NCI-H774 (cell line): ENCODE measurements at places on chromosomes 7 and 10.
A peak's percentile ranks its signal among the peaks of the same experiment; 100 is the strongest.

- DNase-seq = no peak
Observed at GRCh38 chr7:23467291-23467805, 2.9 kb downstream of the IGF2BP3 start.

- no peak for DNase-seq
Observed at GRCh38 chr7:66213637-66214036, 8.5 kb downstream of the TPST1 start.

GRCh38 chr10:74293686-74294371, 142.8 kb downstream of the ADK start:
- DNase-seq = peak; percentile 24

DNA sequence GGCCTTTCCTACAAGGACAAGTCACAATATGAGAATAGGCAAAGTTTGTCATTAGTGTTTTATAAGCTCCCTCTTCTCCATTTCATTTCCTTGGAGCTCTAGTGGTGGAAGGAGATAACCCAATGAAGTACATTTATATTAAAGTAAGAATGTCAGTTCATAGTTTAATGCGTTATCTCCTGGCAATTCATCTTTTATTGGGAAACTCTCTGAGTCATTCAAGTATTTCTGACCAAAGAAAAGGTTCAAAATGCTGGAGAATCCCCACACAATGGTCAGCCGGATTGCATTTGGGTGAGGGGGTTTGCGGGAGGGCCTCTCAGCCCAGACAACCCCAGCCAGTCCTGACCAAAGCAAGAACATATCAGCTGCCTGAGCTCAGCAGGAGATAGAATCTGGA, 321.5 kb upstream of the NRP1 start:
- no peak for DNase-seq

- DNase-seq = no peak
Observed at GRCh38 chr10:88028654-88029053, 165.2 kb downstream of the PTEN start.

DNA sequence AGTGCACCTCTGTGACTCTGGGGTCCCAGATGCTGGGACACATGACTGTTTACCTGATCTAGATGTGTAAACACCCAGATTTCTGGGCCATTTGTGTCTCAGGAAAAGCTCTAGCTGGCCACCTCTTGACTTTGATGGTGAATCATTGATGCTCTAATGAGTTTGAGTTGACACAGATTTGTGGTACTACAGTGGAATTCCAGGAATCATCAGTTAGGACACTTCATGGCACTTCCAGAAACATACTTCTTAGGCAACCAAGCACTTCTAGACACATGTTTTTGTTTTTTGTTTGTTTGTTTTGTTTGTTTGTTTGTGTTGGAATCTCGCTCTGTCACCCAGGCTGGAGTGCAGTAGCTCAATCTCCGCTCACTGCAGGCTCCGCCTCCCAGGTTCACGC, 302.2 kb upstream of the ZMIZ1 start:
- no peak for DNase-seq

DNA sequence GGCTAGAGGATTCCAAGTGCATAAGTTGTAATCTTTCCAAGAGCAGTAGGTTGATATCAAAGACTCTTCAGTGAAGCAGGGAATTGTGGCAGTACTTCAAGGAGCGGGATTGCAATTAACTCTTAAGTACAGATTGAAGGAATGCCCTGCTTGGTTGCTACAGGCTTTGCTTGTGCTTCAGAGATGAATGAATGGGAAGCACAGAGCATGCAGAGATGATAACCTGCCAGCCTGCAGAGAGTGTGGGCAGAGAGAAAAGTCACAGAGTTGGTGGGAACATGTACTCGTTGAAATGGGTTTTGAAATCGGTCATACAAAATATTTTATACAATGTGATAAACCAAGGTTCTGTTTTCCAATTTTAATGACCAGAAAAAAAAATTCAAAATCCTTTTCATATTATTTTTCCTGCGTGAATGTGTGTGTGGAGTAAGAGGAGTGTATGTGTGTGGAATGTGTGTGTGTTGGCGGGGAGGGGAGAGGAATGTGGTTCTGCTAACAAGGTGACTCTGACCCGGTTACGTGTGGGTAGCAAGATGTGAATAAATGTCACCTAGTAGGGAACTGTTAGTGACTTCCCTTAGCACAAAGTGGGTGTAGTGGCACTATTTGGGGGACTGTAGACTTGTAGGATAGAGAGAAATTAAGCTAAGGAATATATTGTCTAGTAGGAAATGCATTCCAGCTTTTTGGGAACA, 697.8 kb downstream of the GATA3 start:
- no peak for DNase-seq

DNA sequence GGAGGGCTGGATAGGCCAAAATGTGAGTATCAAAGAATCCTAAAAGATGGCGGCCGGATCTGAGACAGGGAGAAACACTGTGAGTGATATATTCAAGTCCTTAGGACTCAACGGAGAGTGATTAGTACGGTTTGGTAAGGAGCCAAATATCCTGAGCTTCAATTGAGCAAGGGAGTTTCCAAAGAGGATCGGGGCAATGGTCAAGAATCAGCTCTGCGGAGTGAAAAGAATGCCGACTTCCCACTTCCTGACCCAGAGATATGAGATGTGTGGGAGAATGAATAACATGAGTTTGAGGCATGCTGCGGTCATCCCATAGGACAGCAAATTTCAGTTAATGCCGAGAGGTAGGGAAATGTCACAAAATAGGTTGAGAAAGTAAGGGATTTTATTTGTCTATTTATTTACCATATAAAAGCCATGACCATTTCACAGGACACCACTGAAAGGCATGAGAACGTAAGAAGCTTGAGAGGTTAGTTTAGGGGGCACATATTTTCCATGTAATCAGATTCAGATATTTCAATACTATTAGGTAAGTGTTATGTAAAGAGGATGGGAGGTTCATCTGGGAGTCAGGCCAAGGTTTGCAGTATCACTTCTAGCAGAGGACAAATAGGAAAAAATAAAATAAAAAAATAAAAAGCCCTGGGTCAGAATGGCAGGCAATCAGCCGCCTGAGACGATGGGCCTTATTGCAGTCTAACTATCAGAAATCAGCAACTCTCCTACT, 165.6 kb downstream of the HGF start:
- no peak for DNase-seq

GRCh38 chr7:68187532-68187931, 1190.9 kb downstream of the TYW1 start:
- no peak for DNase-seq

DNA sequence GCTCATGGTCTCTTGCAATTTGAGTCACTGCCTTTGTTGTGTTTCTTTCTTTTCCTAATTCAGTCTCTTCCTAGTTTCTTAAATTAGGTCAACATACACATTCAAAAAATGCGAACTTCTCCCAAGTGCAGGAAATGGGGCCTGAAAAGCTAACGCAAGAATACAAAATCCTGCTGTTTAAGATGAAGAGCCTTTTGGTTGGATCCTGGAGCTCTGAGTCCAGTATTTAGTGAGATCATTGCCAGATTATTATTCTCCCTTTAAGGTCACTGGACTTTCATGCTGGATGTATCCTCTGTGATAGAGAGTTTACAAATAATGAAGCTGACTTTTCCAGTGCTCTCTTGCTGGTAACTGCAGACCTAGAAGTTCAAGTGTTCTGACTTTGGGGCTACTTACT, 401.9 kb upstream of the MKI67 start:
- DNase-seq = no peak

DNA sequence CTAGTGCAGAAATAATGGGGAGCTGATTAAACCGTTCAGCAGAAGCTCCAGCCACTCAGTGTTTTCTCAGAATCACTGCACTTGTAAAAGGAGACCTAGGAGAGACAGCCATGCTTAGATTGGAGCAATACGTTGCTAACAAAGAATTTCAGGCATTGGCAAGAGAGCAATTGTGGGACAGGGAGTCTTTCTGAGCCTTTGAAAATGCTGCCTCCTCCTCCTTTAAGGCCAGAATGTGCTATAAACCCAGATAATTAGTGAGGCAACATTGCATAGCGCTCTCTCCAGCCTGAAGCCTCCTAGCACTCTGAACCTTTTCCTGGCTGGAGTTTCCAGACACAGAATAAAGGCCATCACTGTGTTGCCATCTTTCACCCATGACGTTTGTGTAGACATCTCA, 18.5 kb upstream of the PTPRN2 start:
- DNase-seq = no peak

GRCh38 chr7:79610748-79611304, 157.4 kb upstream of the MAGI2 start:
- no peak for DNase-seq

GRCh38 chr10:119270762-119271366, 63.5 kb downstream of the GRK5 start:
- DNase-seq = no peak

GRCh38 chr7:94449151-94449725, 54.5 kb downstream of the COL1A2 start:
- DNase-seq = no peak

- DNase-seq = no peak
Observed at GRCh38 chr10:105370692-105371091, 729.6 kb downstream of the SORCS3 start.

- no peak for DNase-seq
Observed at GRCh38 chr7:156025675-156026074, 213.4 kb upstream of the SHH start.

- DNase-seq = no peak
Observed at GRCh38 chr10:55146032-55146431, 345.0 kb upstream of the PCDH15 start.

- DNase-seq = no peak
Observed at GRCh38 chr7:114629762-114630161, 215.1 kb downstream of the FOXP2 start.

DNA sequence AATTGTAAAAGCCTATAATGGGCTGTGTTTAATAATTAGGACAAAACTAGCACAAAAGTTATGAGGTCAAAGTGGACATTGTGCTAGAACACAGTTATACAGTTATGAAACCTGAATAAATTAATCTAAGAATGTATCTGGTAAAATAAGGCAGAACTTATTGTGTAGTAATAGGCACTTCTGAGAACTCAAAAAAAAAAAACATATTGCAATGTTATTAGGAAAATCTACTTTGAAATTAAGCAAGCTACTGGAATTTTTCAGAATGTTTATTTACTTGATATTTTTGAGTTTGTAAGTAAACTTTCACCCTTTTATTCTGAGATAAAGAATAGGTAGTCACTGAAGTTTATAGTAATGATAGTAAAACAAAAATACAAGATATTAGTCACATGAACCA, 135.8 kb upstream of the ABCB5 start:
- DNase-seq = no peak

GRCh38 chr7:128309976-128310375, 33.7 kb downstream of the RBM28 start:
- no peak for DNase-seq

DNA sequence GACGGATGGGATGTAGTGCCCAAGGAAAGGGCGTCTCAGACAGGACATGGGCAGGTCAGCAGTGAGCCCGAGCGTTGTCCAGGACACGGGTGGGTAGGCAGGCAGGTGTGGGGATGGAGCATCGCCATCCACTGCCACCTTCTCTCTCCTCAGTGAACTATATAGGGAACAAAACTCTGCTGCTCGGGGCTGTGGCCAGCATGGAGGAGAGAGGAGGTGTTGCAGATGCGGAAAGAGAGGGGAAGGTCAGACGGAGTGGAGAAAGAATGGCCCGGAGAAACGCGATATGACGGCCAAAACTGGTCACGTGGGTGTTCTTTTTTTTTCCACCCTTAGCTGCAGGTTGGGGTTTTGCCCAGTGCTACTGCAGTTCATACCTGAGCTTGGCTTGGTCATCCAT, 71.2 kb downstream of the GRID1 start:
- DNase-seq = no peak

DNA sequence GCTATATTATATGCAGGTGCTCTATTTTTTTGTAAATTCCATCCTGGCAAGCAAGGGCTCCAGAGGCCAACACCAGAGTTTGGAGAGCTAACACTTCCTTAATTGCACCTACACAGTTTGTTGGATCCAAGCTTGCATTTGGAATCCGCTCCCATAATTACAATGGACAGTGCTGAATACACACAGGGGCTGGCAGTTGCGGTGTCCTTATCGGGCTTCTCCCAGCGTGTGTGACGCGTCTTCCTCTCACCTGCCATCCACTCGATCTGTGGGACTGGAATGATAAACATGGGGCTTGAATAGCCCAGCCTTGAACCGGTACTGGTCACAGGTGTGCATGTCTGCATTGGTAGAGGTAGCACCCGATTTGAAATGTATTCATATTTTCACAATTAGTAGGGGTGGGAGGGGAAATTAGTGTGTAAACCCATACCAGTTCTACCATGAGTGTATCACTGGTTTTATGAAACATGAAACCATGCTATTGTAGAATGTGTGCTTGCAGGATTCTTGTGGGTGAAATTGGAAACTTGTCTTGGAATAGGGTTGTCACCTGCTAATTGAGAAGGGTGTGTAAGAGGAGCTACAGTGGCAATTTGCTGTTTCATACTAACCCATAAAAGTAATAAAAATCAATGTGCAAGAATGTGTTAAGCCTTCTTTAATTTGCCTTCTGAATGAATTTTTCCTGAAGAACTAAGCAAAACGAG, 316.5 kb downstream of the WDR11 start:
- DNase-seq = no peak

DNA sequence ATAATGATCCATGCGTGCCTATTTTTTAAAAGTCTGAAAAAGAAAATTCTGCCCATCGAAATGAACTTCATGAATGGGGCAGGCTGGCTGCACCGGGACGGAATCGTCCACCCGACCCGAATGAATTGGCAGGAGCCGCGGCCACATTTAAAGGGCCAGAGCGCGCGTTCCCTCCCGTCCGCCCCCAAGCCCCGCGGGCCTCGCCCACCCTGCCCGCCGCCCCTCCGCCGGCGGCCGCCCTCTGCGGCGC, 319 bp upstream of the GATA3 start:
- no peak for DNase-seq

DNA sequence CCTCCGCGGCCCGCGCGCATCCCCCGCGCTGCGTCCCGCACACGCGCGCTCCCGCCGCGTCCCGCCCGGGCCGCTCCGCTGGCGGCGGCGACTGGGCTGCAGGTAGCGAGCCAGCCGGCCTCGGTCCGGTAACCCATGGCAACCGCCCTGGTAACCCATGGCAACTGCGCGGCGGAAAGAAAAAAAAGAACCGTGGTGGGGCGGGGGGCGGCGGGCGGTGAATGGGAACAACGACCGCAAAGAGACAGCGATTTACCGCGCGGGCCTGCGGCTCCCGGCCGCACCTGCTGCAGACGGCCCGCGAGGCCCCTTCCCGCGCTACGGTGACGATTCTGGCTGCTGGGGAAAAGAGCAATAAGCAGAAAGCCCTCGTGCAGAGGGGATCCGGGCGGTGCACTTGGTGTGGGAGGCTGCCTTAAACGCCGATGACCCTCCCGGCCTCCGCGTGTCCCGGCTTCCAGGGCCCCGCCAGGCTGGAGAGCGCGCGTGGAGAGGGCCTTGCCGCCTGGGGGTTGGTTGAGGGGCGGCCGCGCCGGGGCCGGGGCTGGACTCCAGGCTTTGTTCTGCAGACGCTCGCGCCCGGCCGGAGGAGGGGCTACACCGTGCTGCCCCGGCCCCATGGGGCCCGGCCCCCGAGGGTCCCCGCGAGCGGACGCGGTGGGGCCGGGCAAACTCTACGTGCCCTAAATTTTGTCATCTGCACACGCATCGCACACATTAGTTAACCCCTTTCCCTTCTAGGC, 84.7 kb downstream of the SNX10 start:
- peak; percentile 61 for DNase-seq

DNA sequence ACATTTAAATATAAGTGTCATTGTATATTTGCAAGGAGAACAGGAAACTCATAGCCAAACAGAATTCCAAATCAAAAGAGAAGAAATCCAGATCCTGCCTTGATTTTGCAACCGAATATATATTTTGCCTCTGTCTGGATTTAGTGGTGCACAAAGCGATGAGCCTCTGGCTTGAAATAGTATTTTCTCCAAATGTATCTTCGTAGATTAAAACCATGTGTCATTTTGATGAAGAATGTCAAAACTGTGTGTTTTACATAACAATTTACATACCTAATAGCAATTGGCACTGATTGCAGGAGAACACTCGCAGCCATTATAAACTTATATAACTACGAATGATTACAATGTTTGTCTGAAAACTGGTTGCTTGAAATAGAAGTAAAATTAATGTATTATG, 156.4 kb downstream of the ARID5B start:
- no peak for DNase-seq
